NAMALWA (cell line): ENCODE measurements at places on chromosomes 5 and 9.

DNA sequence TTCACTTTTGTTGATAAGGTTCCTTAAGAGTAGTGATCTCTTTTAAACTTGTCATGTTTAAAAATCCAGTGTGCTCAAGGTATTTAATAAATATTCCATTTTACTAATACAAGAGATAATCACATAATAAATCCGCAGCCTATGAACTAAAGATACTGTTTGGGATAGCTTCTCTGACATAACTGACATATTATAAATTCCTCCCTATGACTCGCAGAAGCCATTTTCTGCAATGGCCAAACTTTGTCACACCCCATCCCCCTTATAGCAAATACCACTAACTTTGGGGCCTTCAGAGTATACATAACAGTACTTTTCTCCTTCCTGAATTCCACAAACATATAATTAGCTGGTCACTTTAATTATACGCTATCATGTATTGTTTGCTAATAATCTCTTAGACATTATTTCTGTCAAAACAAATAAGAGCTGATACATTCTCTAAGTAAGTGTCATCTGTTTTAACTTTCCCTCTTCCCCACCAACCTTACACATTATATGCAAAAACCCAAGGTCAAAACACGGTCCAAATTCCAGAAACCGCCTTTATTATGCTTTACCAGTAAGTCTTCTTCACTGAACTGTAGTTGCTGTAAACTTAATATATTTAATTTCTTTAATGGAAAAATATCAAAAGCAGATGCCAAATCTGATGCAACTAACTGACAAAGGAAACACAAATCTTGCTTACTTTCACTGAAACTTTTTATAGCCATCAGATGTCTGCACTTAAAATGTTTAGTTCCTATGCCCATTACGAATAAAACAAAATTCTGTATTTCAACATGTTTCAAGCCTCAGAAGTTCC, 971 bp downstream of the TMEM267 start:
- DNase-seq: no peak

GRCh38 chr5:142396436-142397038, 71.7 kb upstream of the SPRY4 start:
- peak; percentile 19 for DNase-seq

DNA sequence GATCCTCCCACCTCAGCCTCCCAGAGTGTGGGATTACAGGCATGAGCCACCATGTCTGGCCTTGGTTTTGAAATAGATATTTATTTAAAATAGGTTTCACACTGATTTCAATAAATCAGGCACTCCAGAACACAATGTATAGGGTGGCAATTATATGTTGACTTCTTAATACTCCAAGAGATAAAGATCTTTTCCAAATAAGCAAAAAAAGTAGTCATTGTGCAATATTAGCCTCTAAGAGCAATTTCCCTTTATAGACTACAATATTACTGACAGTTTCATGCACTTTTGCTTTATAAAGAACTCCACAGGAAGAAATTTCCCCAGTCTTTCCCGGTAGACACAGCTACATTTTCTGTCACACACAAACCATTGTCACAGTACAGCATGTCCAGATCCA, 23.4 kb upstream of the RUFY1 start:
- DNase-seq: no peak

GRCh38 chr9:69062195-69062594, 26.6 kb downstream of the FXN start:
- no peak for DNase-seq

- no peak for DNase-seq
Observed at GRCh38 chr5:112479418-112479817, 60.3 kb upstream of the EPB41L4A start.
